Activated CD4-positive, alpha-beta T cell treated with anti-CD3 and anti-CD28 coated beads, Interleukin-10, Interleukin-2, amounts not matched to agents 100 ng/mL and 50 ng/mL, durations not matched to agents 16 hours and 8 hours (primary cell): ENCODE measurements at places on chromosomes 7 and 10.
A peak's percentile ranks its signal among the peaks of the same experiment; 100 is the strongest.

GRCh38 chr7:99643464-99643863 is 26.7 kb downstream of the ZSCAN25 start:
- no peak for DNase-seq

- no peak for DNase-seq
Observed at GRCh38 chr10:11454160-11454559, 157.3 kb downstream of the USP6NL start.

- DNase-seq = no peak
Observed at GRCh38 chr7:85392326-85392725, 205.5 kb upstream of the SEMA3D start.

GRCh38 chr10:60496181-60496580 is 106.5 kb upstream of the ANK3 start:
- DNase-seq = no peak

DNA sequence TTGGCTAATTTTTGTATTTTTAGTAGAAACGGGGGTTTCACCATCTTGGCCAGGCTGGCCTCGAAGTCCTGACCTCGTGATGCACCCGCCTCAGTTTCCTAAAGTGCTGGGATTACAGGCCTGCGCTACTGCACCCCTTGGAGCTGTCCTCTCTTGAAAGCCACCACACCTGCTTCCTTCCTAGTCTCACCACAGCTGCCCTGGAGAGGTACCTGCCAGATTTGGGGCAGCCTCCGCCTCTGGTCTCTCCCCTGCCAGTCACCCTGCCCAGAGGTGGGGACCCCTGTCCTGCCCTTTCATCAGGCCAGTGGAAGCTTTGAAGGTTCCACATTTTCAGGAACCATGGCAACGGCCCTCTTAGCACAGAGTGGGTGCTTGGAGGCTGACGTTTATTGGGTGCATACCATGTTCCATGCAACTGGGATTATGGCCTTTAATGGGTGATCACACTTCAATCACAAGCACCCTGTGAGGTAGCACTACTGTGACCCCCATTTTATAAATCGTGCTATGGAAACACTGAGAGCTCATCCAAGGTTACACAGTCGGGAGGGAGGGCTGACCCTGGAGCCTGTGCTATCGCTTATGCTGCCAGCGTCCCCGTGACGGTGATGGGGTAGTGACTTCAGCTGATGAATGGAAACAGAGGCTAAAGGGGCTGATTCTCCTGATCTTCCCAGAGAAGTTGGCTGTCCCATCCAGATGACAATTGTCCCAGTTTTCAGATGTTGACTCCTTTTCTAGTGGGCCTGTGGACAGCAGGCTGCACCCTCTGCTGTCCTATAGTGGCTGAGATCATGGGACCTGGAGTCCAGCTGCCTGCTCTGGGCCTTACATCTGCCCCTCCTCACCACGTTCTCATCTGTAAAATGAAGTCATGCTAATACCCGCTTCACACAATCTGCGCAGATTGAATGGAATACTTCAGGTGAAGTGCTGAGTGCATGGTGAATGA is 11.5 kb upstream of the FGFR2 start:
- DNase-seq = no peak

- no peak for DNase-seq
Observed at GRCh38 chr7:89926701-89927100, 227.6 kb upstream of the STEAP1 start.

GRCh38 chr10:128623776-128624175 is 497.6 kb upstream of the MKI67 start:
- DNase-seq = no peak

DNA sequence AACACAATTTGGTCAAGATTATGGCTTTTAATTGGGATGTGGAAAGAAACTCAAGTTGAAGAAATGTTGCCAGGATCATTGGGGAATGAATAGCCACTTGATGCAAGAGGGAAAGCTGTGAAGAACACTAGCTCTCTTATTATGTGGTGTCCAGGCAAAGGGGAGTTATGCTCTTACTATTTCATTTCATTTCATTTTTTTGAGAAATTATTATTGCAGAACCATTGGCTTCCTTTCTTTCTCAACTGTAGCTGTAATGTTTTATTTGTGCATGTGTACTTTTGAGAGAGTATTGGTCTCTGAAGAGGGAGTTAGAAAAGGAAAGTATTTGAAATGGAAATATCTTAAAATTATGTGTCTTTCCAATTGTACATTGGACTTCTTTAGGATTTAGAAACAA is 312.6 kb upstream of the BMPER start:
- DNase-seq = no peak

GRCh38 chr7:82572195-82572880 is 128.8 kb upstream of the CACNA2D1 start:
- peak; percentile 72 for DNase-seq

DNA sequence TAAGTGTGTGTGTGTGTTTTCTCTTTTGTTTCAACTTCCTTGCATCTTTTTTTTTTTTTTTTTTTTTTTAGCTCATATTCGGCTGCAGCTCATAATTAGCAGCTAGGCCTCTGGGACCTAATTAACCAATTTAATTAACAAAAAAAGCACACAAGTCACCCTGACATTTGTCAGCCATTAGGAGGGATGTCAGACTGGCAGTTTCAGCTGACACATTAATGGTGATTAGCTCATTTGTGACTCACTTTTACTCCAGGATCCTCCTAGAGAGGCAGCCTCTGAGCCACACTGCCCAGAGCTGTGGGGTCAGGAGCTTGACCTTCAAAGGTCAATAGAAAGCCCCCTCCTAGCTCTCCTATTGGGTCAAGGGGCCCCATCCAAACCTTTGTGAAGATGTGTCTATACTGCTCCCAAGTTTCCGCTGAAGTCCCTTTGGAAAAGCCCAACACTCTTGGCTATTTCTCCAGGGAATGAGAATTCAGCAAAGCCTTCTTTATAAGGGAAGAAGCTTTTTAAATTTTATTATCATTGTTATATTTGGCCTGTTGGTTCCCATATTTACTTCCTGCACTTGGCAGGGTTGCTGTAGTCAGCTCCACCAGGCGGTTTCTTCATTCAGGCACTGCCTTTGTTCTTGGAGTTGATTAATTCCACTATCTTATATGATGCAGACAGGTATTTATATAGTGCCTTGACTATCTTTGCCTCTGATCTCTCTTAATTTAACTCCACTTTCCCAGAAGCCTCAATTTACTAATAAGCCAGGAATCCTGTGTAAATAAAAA is 109.5 kb upstream of the HABP2 start:
- DNase-seq = no peak

DNA sequence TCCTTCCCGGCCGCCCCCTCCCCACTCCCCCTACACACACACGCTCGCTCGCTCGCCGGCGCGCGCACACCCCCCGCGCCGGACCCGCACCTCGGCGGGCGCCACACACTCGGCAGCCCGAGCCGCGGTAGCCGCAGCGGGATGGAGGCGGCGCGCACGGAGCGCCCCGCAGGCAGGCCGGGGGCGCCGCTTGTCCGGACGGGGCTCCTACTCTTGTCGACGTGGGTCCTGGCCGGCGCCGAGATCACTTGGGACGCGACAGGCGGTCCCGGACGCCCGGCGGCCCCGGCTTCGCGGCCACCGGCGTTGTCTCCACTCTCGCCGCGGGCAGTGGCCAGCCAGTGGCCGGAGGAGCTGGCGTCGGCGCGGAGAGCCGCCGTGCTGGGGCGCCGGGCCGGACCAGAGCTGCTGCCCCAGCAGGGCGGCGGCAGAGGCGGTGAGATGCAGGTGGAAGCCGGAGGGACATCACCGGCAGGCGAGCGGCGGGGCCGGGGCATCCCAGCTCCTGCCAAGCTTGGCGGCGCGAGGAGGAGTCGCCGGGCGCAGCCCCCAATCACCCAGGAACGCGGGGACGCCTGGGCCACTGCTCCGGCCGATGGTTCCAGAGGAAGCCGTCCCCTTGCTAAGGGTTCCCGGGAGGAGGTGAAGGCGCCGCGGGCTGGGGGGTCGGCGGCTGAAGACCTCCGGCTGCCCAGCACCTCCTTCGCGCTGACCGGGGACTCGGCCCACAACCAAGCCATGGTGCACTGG is at the start of gene SORCS3:
SORCS3 (plus strand) TSS at position 104 of the 750 bp plus-strand sequence.
- DNase-seq = no peak

DNA sequence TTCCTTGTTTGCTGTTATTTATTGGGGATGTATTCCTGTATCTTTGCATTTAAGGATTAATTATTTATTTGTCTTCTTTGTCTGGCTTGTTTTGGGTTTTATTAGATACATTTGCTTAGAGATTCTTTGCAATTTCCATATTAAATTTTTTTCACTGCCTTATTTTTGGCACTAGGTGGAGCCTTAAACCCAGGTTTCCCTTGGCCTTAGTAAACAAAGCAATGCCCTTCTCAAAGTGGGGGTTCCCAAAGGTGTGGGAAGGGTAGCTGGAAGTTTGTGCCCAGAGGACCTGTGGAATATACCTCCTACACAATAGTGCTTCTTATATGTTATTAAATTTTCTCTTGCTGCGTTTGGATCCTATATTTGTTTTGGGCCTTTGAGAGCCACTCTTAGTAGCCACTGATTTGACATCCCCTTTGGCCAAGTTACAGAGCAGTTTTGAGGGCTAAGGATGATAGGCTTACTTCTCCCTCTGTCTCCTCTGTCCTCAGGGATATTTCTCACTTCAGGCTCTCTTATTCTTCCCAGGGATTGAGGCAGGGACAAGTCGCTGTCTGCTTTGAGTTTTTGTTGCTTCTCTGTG is 162.3 kb downstream of the ITGB1 start:
- DNase-seq = peak; percentile 49

DNA sequence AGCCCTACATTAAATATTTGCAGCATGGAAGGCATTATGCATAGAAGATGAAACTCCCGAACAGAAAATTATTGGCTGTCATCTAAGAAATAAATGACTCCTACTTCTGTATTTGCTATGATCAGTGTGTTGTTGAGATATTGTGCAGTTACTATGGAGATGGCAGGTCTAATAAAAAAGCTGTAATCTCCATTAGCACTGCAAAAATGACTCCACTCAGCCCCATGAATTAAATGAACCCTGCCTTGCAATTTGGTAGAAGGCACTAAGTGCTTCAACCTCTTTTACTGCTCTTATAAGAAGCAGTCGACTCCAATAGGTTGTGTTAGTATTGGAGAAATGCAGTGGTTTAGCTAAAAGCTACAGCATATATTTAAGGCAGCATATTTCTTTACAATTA is 290.0 kb upstream of the PHYHIPL start:
- DNase-seq = no peak

- DNase-seq = no peak
Observed at GRCh38 chr10:29598851-29599311, 35.9 kb downstream of the SVIL start.

GRCh38 chr10:73096041-73096448 is 621 bp downstream of the P4HA1 start:
- DNase-seq = peak; percentile 81

- no peak for DNase-seq
Observed at GRCh38 chr10:94011296-94011695, 17.6 kb downstream of the PLCE1 start.

GRCh38 chr10:28681291-28681763 is 4.0 kb downstream of the BAMBI start:
- no peak for DNase-seq

- DNase-seq = no peak
Observed at GRCh38 chr7:24786306-24786705, 29.0 kb upstream of the GSDME start.

- peak; percentile 48 for DNase-seq
Observed at GRCh38 chr10:22222236-22223190, 4.7 kb upstream of the EBLN1 start.

- no peak for DNase-seq
Observed at GRCh38 chr7:159028508-159029401, 115.9 kb downstream of the VIPR2 start.

GRCh38 chr10:43390759-43391158 is 18.2 kb downstream of the HNRNPF start:
- no peak for DNase-seq

DNA sequence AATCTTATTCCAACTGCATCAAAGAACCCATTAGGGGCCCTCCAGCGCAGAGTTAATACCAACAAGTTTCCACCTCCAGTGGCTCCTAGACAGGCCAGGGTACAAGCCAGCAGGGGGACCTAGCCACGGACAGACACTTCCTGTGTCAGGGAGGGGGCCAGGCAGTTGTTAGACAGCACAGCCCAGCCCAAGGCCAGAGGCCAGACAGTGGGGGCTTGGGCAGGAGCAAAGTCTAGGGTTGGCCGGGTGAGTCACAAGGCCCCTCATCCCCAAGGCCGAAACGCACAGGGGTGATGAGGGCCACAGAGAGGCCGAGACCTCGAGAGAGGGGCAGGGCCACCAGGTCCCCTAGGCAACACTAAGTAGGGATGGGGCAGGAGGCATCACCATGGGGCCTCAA is 19.3 kb upstream of the OPTN start:
- DNase-seq = no peak

GRCh38 chr7:100649826-100650565 is 6.3 kb downstream of the ACTL6B start:
- DNase-seq = no peak

GRCh38 chr7:87220734-87221215 is 1.2 kb upstream of the TMEM243 start:
- no peak for DNase-seq

GRCh38 chr7:51251290-51251689 is 65.3 kb downstream of the COBL start:
- no peak for DNase-seq

DNA sequence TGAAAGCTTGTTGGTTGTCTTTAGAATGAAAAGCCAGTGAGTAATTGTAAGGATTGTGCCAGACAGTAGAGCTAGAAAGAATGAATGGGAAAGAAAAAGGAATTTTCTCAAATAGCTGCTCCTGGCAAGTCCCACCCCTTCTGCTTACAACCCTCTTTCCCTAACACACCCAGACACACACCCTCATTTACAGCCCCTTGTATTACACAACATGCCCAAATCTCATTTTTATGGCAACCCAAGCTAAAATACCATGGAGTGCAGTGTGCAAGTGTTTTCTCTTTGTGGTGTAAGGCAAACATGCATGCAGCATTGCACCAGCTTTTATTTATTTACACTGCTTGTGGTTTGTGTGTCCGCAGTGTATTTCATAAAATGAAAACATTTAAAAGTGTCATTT is 1.5 kb downstream of the PRKAR2B start:
- DNase-seq = no peak

DNA sequence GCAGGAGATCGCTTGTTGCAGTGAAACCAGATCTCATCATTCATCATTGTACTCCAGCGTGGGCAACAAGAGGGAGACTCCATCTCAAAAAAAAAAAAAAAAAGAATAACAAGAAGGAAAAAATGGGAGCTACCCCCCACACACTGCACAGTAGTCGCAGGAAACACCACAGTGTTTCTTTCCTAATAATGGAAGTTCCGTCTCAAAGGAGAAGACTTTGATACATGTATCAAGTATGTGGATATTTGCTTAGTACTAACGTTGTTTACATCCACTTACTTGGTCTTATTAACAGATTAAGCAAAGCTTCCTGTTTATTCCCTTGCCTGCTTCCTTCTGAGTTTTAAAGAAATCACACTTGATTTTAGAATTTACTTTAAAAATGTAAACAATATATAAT is 22.2 kb downstream of the YAE1 start:
- no peak for DNase-seq
